ENCODE measurements at places on chromosomes 1 and 21.

DNA sequence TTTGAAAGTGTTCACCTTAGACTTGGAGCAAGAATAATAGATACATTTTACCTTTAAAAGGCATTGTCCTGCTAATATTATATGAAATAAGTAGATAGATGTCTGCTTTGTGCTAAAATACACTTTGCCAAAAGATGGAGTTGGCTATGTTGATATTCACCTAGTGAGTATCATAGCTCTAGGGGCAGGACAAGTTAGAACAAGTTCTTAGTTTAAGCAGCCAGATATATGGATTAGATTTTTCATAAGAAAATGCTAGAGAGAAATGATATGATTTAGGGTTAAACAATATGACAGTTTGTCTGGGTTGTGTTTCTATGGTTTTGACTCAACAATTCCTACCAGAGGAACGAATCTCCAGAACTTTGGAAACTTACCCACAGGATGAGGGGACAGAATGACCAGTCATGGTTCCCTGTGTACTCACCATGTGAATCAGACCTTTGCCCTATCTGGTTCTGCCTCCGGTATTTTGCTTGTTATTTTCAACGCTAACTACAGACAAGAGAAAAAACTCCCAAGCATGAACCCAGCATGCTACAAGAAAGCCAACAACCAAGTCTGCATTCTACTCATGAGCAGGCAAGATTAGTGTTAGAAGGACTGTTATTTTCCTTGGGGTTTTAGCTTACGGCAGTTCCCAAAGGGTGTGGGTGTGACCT is 1.7 kb downstream of the F5 start:
- no peak for DNase-seq

- DNase-seq, result no peak
Measured at GRCh38 chr1:6497867-6498575, 6.6 kb upstream of the PLEKHG5 start.

GRCh38 chr1:230771773-230772354 is 24.7 kb downstream of the CAPN9 start:
- no peak for DNase-seq

GRCh38 chr1:207669528-207670009 is 24.6 kb downstream of the CR1L start:
- no peak for DNase-seq

DNA sequence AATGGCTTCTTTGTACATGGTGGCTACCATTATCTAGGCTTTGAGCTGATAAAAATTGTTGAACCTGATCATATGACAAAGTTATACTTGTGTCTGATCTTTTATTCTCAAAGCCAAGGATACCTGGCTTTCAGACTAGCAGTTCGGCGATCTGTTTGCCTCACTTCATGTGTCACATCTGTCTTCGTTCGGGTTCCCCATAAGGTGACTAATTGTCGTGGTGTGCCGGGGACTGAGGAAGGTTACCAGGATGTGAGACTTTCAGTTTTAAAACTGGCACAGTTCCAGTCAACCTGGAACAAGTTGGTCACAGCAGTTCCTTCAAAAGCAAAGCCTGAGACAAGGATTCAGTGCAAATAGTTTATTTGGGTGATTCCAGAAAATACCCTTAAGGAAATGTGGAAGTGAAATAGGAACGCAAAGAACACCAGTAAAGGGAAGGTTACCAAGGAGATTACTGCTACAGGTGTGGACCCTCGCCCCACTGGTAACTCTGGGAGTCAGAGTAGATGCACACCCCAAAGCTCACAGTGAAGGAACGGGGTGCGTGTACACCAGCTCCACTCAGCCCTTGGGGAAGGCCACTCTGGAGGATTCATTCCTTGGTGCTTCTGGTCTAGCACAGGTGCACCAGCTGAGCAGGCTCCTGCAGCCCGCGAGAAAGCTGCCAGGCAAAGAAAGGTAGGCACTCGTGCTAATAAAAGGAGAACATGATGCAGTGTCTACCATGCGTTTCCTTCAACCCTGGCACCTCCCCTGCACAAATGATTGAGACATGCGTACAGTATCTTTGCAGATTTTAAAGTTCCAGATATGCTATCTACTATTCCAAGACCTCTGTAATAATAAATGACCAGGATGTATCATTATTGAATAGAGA is 69.0 kb downstream of the VWA5B1 start:
- DNase-seq, result peak; percentile 22

DNA sequence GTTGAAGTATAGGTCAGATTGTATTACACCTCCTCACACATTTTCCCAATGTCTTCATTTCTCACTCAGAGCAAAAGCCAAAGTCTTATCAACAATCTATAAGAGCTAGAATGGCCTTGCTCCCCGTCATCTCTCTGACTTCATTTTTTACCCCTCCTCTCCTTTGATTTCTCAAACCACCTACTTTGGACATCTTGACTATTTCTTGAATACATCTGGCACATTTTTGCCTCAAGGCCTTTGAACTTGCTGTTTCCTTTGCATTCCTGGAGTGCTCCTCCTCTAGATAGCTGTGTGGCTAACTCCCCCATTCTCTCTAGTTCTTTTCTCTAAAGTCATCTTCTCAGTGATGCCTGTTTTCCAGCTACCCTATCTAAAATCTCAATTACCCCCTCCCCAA is 7.2 kb upstream of the XCL2 start:
- DNase-seq, result no peak

GRCh38 chr1:53062708-53063591 is 937 bp downstream of the PODN start:
- no peak for DNase-seq

DNA sequence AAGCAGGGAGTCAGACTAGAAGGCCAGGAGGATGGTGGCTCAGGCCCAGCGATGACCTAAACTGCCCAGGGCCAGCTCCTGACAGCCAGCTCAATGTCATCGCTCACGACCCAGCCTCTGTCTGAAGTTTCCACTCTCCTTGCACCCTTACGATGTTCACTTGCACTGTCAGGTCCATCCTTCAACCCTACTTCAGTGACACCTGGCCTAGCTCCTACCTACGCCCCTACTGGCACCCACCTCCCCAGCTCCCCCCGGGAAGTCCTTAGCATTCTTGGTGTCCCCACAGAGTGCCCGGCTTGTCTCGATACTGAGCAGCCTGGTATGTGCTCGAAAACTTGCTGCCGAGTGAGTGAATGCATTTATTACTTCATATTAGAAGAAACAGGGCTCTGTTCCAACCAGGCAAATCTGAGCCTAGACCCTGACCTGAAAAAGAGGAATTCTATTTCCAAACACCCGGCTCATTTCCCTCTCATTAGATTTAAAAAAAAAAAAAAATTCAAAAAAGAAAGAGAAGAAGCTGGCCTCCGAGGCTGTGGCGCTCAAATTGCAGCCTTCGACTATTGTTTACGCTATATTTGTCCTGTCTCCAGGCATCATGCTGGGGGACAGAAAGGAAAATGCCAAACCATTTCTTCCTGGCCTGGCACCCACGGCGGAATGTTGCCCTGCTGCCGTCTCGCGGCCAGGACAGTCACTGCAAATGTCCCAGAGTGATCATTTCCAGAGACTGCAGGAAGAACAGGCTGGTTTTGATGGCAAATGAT is 29.8 kb upstream of the LRRC38 start:
- peak; percentile 33 for DNase-seq

- peak; percentile 73 for DNase-seq
Measured at GRCh38 chr1:154434346-154435085, 29.4 kb downstream of the IL6R start.

DNA sequence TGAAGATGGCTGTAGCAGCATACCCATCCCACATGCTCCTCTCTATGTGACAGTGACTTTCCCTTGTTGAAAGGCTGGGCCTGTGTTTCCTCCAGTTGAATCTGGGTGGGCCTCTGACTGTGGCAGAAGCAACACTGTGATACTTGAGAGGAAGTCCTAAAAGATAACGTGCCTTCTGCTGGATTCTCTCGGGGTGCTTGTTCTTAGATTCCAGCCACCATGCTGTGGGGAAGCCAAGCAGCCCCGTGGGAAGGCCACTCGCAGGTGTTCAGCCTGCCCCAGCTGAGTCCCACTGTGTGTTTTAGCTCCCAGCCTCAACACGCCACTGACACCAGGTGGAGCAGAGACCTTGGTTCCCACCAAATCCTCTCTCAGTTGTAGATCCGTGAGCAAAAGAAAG is 31.5 kb downstream of the TRAPPC10 start:
- DNase-seq, result no peak

DNA sequence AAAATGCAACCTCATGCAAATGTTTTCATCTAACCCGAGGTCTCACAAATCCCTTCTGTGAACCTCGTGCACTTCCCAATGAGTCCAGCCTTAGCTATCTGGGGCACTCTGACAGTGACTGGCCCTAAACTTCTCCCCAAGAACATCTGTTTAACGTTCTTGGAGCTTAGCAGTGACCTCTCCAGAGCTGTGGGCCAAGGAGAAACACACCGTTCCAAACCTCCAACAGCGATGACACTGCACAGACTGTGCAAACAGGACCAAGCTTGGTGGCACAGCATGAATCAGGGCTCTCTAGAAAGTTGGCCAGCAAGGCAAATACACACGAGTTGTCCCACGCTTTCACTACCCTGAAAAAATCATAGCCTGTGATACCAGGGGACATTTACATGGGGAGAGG is 15.8 kb downstream of the BEND5 start:
- no peak for DNase-seq

DNA sequence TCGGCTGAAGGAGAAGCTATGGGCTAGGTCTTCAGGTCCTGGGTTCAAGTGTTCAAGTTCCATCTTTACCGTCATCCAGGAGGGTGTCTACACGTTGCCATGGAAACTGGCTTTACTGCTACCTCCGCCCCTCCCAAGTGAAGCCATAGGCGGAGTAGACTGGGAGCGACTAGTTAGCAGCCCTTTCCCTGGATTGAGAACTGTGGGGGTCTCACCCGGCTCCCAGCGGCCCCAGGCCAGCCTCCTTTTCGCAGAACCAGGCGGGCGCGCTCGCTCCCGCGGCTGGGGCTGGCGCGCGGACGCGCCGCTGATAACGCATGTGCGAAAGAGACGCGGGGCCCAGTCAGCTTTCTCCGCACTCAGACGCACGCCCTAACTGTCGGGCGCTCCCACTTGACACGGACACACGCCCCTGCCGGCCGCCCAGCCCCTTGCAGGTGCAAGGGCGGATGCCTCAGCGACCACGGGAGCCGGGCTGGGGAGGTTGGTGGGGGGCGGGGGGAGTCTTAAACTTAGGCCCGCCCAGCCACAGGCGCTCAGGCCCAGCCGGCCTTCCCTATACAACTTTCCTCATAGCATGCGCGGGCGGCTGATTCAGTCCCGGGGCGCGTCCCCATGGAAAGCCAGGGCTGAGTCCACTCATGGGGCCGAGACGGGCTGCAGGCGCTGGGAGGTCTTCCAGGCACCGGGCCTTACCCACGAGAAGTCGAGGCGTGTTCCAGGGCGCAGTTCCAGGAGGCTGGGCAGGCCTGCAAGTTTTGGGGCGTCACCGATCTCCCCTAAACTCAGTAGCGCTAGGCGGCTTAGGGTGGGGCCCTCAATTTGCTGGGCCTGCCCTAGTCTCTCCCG is 7.4 kb downstream of the EFNA4 start:
- peak; percentile 64 for DNase-seq

GRCh38 chr1:211068976-211069375 is 65.0 kb downstream of the KCNH1 start:
- no peak for DNase-seq

DNA sequence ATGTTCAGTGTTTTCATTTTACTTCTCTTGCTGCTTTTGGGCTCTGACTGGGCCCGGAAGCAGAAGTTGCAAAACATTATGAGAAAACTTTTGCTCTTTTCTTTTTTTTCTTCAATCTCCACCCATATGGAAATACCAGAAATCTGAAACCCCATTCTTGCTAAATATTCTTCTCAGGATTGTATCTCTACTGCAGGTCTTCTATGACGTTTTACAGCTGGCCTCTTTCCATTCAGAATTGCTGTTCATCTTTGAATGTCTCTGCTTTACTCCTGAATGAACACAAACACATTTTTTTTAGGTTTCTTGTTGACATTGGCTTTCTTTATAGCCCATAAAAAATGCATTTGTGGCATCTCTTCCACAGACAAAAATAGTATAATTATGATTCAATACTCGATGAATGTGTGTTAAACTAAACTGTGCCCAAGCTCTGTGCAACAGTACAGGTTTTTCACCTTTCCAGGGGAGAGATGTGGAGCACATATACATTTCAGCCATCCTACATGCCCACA is 18.8 kb downstream of the PTPRC start:
- no peak for DNase-seq

DNA sequence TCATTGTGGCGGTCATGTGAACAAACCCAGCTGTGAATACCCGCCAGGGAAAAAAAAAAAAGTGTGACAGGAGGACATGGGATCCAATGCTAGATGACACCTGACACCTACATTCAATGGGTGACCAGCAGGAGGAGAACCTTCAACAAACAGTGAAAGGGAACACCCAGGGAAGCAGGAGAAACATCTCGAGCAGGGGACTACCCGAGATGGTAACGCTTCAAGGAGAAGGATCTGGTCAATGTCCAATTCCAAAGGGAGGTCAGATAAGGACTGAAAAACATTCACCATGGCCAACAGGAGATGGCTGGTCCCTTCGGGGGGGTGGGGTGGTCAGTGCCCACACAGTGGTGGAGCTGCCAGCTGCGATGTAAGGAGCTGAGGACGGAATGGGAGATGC is 46.3 kb downstream of the PTPN14 start:
- no peak for DNase-seq

DNA sequence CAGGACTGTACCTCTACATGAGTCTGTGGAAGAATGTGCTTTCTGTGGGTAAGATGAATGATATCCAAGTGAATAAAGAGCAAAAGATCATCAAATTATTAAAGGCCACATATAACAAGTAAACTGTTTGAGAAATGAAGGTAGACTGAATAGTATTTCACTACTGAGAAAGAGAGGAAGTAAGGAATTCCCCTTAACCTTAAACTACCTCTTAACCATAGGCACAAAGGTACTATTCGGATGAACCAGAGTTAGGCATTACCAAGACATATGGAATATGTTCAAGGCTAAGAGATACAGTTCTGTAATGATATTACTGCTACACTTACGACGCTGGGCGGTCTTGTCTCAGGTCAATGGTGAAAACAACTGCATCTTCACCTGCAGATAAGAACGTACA is 25.5 kb downstream of the DCAF8 start:
- DNase-seq, result no peak

GRCh38 chr1:237219751-237220642 is 178.0 kb downstream of the RYR2 start:
- DNase-seq, result peak; percentile 27

DNA sequence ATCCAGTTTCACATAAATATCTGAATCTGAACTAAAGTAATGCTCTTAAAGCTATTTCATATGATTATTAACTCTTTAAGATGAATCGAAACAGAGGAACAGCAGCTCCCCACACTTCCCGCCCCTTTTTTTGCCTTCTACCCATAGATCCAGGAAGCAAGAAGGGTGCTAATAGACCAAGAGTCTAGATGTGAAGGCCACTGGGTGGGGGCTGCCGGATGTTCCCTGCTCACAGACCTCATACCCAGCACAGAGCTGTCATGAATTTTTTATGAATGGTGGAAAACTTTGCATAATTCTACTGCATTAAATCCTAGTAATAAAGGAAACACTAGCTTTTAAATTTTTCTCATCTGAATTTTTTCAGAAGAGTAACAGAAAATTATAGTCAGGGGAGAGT is 283.9 kb upstream of the SGIP1 start:
- DNase-seq, result no peak

DNA sequence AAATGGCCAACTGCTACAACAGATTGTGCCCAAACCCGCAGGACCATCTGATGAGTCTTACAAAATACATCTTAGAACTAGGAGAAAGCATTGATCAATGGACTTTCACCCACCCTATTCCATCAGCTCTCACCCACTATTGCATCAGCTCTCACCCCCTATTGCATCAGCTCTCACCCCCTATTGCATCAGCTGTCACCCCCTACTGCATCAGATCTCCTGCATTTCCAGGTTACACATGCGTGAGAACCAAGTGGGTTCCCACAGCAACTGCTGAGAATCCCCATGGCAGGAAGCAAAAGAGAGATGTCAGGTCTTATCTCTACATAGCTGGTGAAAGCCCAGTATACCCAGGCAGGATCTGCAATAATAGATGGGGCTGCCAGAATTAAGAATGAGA is 533.5 kb downstream of the LTN1 start:
- no peak for DNase-seq

All from mucosa of gallbladder (tissue), 1 donor.